ENCODE measurements at places on chromosomes 13 and 19.

- DNase-seq, result no peak
These were observed at the start of gene KLF1 for GRCh38 chr19:12886969-12887747. Gene KLF1 (minus strand): TSS chr19:12887201. CDS start chr19:12887140, 61 bp downstream.

DNA sequence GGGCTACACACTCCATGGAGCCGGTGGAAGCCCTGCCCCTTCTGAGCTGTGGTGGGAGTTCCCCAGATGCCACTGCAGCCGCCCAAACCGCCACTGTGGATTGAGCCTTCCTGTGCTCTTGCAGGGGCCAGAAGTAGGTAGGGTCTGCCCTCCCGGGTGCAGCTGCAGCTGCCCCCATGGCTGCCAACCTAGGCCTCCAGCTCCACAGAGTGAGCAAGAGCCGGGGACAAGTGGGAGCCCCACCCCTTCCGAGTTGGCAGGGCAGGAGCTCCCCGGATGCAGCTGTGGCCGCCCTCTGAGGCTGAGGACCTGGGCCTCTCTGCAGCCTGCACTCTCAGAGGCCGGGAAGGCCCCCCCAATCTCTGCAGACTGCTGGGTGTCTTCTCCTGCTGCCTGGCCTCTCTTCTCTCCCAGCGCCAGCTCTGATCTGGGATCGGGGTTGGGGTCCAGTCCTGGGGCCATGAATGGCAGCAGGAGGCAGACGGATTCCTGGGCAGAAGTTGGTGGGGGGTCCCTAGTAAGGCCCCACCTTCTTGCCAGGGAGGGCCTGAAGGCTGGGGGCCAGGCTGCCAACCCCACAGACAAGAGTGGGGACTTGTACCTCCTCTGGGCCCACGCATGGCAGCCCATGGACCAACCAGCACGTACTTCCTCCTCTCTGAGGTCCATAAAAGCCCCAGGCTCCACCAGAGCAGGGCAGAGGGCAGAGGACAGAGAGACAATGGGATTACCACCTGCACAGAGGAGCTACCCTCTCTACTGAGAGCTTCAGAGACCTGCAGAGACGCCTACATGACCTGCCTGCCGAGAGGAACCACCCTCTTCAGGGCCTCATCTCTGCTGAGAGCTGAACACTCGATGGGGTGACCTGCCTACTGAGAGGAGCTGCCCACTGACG is 28.9 kb downstream of the AP2S1 start:
- no peak for DNase-seq

GRCh38 chr19:35888398-35888797 is 11.9 kb downstream of the NFKBID start:
- no peak for DNase-seq

DNA sequence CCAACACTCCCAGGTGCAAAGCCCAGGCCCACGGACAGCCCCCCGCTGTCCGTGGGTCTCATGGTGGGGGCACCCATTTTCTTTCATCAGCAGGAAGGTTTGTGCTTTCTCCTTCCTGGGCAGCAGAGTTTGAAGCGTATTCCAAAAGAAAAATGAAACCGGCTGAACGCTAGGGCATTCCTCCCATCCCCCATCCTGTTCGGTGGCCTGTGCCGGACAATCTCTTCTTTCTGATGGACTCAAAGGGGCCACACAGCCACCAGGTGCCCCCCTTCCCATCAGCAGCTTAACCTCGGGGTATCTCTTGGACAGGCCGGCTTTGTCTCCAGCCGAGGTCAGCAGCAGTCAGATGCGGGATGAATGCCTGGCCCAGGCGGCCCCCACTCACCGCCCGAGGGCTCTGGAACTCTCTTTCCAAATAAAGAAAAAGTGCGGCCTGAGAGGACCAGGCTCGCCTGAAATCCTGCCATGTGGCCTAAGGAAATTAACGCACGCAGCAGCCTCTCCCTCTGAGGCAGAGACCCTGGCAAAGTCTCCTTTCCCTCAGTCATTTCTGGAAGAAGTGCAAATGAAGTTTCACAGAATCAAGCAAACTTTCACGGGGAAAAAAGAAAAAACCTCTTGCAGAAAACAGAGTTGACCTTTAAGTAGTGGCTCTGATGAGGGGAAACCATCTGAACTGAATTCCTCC is 67.8 kb downstream of the RASA3 start:
- no peak for DNase-seq

DNA sequence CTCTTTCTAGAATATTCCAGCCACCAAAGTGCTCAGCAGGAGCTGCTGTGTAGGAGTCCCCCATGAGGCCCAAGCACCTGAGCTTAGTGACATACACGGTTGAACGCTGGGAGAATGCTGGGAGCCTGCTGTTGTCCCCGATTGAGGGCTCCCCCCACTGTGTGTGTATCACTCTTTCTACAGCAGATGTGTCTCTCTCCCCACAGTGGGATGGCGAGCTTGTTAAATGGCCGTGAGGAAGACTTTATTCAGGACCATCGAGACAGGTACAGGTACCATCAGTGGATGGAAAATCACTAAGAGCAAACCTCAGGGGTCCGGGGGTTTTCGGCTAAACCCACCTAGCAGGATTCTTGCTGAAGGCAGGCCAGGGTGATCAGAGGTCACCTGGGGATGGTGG is 22.7 kb downstream of the EPN1 start:
- no peak for DNase-seq
